ENCODE measurements at places on chromosomes 11 and 22.

- no peak for DNase-seq
These were observed 341.1 kb upstream of the CNTN5 start for GRCh38 chr11:98679673-98680072.

- DNase-seq, result no peak
These were observed 88.4 kb upstream of the TEAD1 start for GRCh38 chr11:12585861-12586260.

GRCh38 chr22:38872831-38873248 lies 824 bp upstream of the CBX6 start:
- no peak for DNase-seq

DNA sequence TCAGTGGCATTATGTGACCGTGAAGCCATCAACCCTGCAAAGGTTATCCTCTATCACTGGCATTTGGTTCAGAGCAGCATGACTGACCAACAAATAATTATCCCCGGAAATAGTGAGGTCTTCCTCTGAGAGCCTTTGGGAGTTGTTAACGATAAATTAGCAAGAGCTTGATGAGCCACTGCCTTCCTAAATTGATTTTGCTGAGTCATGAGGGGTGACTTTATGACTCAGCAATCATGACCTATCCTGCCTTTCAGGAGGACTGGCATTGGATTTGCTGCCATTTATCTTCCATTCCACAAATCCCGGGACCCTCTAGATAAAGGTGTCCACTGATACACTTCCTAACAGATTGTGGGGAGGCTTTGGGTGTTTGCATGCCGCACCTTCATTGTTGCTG lies 80.8 kb upstream of the MTNR1B start:
- DNase-seq, result no peak

DNA sequence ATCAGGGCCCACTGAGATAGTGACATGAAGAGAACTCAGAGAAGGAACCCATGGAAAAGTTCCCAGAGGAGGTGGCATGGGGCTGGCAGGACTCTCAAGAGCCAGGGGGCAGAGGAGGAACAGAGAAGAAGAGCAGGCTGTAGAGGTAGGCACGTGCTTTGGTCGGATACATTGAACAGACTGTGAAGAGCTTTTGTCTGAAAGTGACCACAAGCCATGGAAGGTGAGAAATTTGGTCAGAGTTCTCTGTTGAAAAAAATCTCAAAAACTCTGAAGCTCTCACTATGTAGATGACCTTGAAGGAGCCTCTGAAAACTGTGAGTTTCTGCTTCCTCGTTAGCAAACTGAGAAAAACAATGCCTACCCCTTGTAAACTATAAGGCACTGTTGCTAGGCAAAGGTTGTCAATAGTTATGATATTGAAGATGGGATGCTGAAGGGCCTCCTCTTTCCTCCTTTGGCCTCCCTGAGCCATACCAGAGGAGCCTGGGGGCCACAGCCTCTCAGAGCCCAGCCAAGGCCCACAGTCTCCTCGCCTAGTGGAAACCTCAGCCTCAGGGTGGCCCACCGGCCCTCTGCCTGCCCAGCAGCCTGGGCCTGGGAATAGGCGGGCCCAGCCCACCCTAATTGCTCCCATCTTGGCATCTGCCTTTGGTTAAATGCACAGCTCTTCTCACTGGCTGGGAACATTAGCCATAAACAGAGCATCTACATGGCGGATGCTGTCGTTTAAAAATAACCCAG lies 415.7 kb downstream of the SOX6 start:
- DNase-seq, result no peak

DNA sequence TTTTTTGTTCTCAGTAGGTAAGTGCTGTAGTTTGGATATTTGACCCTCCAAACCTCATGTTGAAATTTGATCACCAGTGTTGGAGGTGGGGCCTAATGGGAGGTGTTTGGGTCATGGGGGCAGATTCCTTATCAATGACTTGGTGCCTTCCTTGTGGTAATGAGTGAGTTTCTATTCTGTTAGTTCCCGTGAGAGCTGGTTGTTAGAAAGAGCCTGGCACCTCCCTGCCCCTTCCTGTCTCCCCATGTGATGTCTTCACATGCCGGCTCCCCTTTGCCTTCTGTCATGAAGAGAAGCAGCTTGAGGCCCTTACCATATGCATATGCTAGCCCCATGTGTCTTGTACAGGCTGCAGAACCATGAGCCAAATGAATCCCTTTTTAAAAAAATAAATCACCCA lies 138.3 kb downstream of the TMEM135 start:
- no peak for DNase-seq

- no peak for DNase-seq
These were observed 8.7 kb downstream of the MED19 start for GRCh38 chr11:57703341-57703740.

GRCh38 chr11:11958403-11959231 lies 49.8 kb downstream of the DKK3 start:
- DNase-seq, result no peak

GRCh38 chr11:88015170-88015569 lies 160.1 kb downstream of the RAB38 start:
- DNase-seq, result no peak

GRCh38 chr11:14642873-14643696 lies 519 bp upstream of the PDE3B start:
- no peak for DNase-seq

- DNase-seq, result no peak
These were observed 458.4 kb downstream of the MIAT start for GRCh38 chr22:27115816-27116256.
